ENCODE measurements at places on chromosomes 2 and 18.

DNA sequence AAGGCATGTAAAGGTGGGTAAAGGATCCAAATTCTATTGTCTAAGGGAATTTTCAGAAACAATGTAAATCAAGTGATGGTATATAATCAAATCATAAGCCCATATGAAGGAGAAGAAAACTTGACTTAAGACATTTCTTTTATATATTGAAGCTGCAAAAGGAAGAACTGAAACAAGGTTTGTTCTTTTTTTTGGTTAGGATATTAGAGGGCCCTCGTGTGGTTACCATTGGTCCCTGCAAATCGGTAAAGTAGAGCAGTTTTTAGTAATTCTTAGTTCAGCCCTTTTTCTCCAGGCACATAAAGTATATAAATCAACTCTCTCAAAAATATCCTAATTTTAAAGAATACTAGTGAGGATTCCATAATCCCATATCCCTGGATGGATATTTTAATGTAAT is 105.6 kb upstream of the STK17B start:
- DNase-seq = no peak

GRCh38 chr18:50465211-50466153 is 90.6 kb downstream of the SKA1 start:
- DNase-seq = no peak

DNA sequence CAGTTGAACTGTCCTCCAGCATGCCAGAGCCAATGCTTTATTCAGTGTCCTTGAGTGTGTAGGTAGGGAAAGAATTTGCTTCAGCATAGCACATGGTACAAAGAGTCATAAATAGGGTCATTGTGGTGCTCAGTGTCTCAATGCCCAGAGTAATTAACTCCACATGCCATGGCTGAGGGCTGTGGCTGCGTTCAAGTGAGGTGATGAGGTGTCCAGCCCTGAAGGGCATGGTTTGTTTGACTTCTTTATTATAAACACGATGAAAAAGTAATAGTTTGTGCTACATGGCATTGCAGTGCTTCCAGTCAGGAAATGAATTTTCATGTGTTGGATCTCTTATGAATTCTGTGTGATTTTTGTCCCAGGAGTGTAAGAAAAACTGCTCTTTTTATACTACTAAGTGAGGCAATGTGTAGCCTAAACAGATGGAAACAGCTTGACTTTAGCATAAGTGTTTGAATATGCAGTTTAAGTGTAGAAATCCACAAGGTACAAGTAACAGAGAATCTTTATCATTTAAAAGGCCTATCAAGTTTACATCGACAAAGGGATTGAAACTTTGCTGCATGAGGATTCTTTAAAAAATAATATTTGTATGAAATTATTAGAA is 507.9 kb upstream of the CDH2 start:
- no peak for DNase-seq

DNA sequence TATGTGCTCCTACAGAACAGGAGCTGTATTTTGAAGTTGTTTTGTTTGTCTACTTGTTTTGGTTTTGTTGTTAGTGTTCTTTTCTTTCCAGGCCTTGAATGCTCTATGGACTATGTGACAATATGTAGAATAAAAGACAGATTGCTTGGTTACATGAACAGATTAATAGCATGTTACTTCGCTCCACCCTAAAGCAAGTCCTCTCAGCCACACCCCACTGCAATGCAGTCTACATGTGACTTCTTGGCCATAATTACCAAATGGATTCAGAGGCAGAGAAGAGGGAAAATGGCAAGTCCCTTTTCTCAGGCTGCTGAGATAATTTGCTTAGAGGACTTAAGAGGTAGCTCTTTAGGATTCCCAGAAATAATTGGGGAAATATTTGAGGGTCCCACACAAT is 123.2 kb upstream of the CYP1B1 start:
- no peak for DNase-seq

DNA sequence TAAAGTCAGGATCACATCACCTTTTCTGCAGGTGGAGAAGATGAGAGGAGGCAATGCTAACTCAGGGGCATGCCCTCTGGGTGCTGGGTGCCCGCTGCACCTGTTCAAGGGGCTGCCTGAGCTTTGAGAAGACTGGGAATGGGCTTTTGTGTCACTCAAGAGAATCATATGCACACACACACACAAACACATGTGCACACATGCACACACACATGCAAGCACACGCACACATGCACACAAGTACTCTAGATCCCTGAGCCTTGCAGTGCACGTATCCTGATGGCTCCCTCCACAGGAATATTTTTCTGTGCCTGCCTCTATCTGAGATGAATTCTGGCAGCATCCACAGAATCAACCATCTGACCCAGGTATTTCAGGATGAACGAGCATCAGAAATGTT is 110.0 kb upstream of the TEX51 start:
- no peak for DNase-seq

GRCh38 chr18:72206814-72207213 is 337.3 kb downstream of the CBLN2 start:
- no peak for DNase-seq

DNA sequence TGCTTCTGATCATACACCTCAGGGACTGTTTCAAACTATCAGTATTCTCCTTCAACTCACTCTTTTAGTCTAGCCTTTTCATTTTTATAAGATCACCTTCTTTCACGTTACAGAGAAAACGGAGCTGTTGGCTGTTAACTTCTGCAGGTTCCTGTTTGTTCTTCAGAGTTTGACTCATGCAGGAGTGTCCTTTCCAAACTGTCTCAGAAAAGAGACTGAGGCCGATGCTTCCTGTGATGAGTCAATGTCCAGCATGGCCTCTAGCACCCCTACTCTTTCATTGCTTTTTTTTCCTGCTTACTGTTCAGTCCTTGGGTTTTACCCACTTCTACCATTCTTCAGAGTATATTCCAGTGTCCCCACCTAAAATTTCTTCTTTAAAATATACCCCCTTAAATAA is 240.8 kb upstream of the RGPD4 start:
- no peak for DNase-seq

- DNase-seq = no peak
Observed at GRCh38 chr2:21191535-21191934, 67.8 kb downstream of the TDRD15 start.

DNA sequence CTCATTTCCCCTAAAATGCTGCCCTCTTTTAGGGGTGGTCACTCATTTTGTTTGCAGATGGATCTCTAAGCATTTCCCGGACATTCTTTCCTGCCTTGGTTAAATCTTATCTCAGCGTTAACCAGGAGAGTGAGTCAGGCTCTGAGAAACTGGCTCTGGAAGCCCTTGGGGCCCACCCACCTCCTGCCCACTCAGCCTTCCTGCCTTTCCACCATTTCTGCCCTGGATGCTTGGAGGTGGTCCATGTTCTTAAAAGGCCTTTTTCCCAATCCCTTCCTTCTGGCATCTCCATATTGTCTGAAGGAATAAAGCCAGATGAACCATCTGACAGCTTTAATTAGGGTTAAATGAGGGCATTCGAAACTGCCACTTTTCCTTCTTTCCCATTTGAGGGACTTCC is 9.5 kb downstream of the HK2 start:
- no peak for DNase-seq

GRCh38 chr2:27408601-27409320 is 630 bp downstream of the PPM1G start:
- DNase-seq = peak; percentile 12

GRCh38 chr18:31680433-31680811 is 4.0 kb downstream of the B4GALT6 start:
- DNase-seq = no peak

DNA sequence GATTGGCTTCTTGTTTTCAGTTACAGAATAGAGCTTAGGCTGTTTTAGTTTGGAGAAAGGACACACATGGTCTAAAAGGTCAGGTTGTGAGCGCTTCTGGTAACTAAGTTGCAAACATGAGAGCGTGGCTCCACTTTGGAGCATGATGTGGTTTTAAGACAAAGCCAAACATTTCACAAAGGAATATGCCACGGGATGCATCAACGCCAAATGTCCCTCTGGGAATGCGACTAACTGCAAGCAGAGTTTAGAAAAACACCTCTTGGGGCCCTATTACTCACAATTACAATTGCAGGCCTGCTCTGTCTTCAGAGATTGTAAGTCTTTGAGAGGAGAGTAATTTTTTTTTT is 25.4 kb downstream of the MYO7B start:
- DNase-seq = no peak

DNA sequence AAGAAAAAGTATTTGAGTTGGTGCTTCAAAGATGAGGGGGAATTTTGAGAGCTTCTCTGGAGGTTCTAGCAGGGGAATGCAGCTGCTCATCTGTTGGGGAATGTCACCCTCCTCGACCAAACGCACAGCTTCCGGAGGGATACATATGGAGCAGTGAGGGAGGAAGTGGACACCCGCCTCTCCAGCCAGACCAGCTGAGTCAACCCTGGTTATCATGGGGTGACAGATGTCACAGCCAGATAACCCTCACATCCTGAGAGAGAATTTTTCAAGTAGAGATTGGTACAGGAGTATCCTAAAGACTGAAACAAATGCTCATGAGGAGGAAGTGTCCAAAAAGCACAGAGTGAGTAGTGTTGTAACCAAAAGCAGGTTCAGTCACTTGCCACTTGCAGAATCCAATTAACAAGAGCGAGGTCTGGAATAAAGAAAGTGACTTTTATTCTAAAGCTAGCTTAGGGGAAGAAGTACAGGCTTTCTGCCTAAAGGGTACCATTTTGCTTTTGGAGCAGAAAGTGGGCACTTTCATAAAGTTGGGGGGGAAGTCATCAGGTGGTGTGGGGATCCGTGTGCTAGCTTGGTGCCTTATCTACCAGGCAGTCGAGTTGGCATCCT is 395.2 kb downstream of the RAD51AP2 start:
- DNase-seq = no peak

GRCh38 chr2:209141818-209142217 is 282.0 kb upstream of the MAP2 start:
- no peak for DNase-seq

DNA sequence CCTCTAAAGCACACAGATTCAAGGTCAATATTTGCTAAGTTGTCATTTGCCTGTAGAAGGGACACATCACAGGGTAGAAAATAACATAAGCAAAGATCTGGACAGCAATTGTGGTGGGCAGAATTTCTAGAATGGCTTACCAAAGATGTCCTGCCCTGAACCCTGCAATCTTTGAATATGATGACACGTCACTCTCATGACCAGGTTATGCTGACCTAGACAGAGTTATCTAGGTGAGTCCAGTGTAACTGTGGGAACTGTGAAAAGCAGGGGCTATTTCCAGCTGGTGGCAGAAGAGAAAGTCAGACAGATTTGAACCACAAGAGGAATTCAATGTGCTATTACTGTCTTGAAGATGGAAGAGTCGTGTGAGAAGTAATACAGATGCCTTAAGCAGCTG is 112.3 kb upstream of the CNGA3 start:
- no peak for DNase-seq

DNA sequence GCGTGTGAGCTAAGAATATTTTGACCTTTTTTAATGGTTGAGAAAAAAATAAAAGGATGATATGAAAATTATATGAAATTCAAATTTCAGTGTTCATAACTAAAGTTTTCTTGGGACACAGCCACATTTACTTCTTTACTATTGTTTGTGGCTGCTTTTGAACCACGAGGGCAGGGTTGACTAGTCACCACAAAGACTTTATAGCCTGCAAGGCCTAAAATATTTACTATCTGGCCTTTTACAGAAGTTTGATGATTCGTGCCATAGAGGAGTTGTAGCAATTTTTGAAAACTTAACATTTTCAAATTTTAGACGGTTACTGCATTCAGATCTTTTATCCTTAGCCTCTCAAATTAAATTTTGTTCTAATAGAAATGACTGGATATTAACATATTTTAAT is 69.9 kb downstream of the LIMS1 start:
- no peak for DNase-seq

DNA sequence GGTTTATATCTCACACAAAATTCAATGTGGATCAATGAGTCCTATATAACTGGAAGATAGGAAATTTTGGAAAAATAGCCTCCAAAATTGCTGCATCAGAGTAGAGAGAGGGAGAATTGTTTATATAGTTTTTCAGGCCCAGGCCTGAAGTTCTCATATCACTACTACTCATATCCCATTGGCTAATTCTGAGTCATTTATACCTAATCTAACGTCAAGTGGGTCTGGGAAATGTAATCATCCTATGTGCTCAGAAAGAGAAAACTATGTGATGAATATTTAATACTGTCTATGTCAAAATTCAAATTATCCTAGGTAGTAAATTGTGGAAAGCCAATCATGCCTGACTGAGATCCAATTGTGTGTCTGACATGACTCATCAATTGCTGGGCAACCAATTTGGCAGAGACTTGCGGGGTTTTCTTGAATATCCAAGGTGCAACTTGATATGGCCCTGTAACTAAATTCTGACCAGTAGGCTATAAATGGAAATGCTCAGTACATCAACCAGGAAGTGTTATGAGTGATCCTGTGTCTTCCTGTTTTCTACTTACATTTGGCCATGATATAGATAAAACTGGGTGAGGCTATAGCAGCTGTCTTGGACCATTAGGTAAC is 744.4 kb downstream of the KCNJ3 start:
- no peak for DNase-seq

GRCh38 chr18:49399003-49399402 is 61.4 kb downstream of the DYM start:
- DNase-seq = no peak

DNA sequence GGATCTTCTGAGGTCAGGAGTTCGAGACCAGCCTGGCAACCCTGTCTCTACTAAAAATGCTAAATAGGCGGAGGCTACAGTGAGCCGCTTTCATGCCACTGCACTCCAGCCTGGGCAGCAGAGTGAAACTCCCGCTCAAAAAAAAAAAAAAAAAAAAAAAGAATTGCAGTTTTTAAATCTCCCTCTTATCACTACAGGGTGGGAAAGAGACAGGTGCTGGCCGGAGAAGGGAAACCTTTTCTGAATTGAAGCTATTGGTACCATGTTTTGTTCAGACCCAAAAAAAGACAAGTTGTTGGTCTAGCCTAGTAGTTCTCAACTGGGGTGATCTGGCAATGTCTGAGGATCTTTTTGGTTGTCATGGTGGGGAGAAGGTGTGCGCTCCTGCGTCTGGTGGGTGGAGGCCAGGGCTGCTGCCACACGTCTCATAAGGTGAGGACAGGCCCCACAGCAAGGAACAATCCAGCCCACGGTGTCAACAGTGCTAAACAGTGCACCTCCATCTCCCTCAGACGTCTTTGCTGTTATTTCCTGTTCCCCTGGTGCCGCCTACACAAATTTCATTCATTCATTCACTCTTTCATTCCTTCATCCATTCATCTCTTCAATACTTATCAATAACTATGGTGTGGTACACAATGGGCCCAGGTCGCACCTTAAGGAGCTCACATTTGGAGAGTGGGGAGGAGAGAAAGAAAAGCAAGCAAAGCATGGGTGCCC is 28.8 kb upstream of the ODC1 start:
- no peak for DNase-seq

DNA sequence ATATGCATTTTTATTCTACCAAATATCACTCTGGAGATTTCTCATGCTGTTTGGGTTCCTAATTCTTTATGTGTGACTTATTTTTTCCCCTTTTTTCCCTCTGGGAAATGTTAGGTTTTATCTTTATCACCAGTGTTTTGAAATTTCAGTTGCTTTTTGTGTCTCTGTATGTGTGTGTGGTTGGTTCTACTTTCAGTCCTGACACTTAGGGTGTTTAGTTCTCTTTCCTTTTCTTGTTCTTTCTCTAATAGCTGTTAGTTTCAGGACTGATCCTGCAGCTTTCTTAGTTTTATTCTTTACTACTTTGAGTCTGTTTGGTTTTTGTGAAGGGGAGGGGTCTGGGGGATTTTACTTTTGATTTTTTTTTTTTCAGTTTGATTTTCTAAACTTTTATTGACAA is 23.1 kb downstream of the PPM1B start:
- no peak for DNase-seq

Measured in SHP77 (cell line).